SJSA1 (cell line): ENCODE measurements at places on chromosomes 5 and 9. TPM values are rescaled to one million over a fixed set of nuclear protein-coding genes. Genes with fewer than 3 reads are reported as not detected.

- H3K36me3 ChIP-seq = peaks cover 17% of the 10 kb centered on the region
- no peaks in the 10 kb centered on the region for H3K4me1 ChIP-seq
- no peaks in the 10 kb centered on the region for H3K27me3 ChIP-seq
These were observed 39.4 kb downstream of the SUSD1 start for GRCh38 chr9:112135706-112136105.

- peaks cover 10% of the 10 kb centered on the region for H3K4me1 ChIP-seq
- no peak overlapping the region for H3K27ac ChIP-seq
- no peaks in the 10 kb centered on the region for H3K36me3 ChIP-seq
- H3K27me3 ChIP-seq = no peaks in the 10 kb centered on the region
- no peak for DNase-seq
These were observed 19.2 kb downstream of the BHMT start for GRCh38 chr5:79130781-79131180.

DNA sequence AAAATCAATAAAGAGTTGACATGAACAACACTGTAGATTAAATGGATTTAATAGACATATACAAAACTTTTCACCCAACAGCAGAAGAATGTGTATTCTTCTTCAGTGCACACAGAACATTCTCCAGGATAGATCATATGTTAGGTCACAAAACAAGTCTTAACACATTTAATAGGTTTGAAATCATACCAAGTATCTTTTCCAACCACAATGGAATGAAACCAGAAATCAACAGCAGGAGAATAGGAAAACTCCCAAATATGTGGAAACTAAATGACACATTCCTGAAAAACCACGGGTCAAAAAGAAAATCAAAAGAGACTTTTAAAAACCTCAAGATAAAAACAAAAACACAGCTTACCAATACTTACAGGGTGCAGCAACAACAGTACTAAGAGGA is 790.1 kb upstream of the ZNF608 start:
- no peak for DNase-seq
- H3K4me1 ChIP-seq = peaks cover 9% of the 10 kb centered on the region
- H3K36me3 ChIP-seq = no peaks in the 10 kb centered on the region
- H3K4me3 ChIP-seq = no peak overlapping the region

DNA sequence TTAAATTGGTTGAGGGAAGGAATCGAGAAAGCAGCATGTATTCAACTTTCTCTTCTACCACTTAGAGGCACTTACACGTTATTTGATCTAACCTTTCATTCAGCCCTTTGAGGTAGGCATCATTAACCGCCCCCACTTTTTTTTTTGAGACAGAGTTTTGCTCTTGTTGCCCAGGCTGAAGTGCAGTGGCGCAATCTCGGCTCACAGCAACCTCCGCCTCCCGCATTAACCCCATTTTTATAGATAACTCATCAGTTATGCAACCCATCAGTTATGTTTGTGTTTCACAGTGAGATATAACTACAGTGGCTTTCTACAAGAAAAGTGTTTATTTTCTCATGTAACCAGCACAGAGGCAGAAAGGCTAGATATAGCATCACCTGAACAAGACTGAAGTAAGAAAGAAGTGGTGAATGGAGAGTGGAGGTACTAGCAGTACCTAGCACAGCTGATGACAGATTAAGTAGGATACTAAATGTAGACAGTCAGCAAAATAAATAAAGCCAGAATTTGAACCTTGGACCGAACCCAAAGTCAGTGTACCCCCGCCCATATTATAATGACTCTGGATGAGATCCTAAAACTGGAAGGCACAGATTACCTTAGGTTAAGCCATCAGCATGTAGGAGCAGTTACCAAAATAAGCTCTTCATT is 91.2 kb downstream of the PJA2 start:
- H3K4me1 ChIP-seq = no peaks in the 10 kb centered on the region
- no peaks in the 10 kb centered on the region for H3K36me3 ChIP-seq
- DNase-seq = no peak
- no peaks in the 10 kb centered on the region for H3K27me3 ChIP-seq

DNA sequence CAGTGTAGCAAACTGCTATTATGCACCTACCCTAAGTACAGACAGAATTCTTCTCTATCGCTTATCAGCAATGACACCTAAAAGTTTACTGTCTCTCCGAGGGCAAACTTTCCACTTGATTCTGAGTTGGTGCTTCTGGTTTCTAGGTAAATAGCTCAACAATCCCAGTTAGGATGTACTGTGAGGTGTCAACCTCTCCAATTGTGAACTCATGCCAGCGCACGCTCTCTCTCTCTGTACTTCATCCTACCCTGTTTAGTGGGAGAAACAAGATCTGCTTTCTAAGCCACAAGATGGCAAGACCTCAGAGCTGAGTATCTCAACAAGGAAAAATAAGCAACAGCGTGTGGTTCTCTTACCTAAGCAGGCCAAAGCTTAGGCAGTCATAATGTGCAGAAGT is 335.3 kb downstream of the SLIT3 start:
- H3K27ac ChIP-seq = no peak overlapping the region
- peaks cover 21% of the 10 kb centered on the region for H3K4me1 ChIP-seq
- no peak for DNase-seq
- no peaks in the 10 kb centered on the region for H3K36me3 ChIP-seq
- no peaks in the 10 kb centered on the region for H3K27me3 ChIP-seq

- H3K27ac ChIP-seq = no peak overlapping the region
- H3K4me1 ChIP-seq = peaks cover 6% of the 10 kb centered on the region
- no peaks in the 10 kb centered on the region for H3K36me3 ChIP-seq
- H3K4me3 ChIP-seq = no peak overlapping the region
- DNase-seq = no peak
These were observed 5.3 kb upstream of the TJP2 start for GRCh38 chr9:69168709-69169217.

DNA sequence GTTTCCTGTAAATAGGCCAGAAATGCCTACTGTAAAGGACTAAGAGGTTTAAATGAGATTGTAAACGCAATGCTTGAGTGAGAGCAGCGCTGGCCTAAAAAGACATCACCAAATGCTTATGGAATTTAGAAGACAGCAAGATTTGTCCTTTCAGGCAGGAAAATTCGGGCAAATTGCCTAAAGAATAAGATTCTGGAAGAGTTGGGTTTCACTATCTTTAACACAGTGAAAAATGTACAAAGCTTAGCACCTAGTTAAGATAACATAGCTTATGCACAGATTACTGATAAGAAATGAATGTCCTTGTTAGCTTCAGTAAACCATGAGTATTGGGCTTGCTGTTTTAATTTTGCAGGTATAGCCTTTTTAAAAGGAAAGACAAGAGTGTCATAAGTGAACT is 4.7 kb downstream of the FKBP15 start:
- peaks cover 26% of the 10 kb centered on the region for H3K36me3 ChIP-seq
- H3K27ac ChIP-seq = no peak overlapping the region
- peaks cover 15% of the 10 kb centered on the region for H3K4me1 ChIP-seq

DNA sequence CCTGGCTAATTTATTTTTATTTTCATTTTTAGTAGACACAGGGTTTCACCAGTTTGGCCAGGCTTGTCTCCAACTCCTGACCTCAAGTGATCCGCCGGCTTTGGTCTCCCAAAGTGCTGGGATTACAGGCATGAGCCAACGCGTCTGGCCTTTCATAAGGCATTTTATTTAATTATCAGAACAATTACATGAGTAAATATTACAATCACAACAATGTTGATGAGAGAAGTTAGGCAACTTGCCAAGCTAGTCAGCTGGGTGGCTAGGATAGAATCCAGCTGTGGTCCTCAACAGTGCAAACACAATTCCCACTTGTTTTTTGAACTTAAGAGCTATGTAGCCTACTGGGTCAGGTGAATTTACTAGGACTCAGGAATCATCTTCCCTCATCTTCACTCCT is 22.0 kb downstream of the C9orf57 start:
- DNase-seq = no peak
- H3K36me3 ChIP-seq = no peaks in the 10 kb centered on the region
- no peak overlapping the region for H3K4me3 ChIP-seq
- no peaks in the 10 kb centered on the region for H3K4me1 ChIP-seq
- no peak overlapping the region for H3K27ac ChIP-seq

DNA sequence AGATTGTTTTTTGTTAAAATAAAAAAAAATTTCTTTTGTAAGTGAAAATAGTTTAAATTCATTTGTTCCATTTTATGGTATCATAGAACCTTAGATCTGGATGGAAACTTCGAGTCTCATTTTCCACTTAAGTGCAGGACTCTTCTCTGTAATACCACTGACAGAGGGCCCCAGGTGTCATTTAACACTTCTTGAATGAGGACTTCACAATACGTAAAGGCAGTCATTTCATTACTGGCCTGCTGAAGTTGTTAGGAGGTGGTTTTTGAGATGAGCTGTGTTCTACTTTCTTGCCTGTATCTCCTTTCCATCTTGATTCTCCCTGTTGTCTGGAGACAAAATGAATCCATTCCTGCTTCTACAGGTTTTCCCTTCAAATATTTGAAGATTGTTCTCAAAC is 455.3 kb downstream of the DMRT2 start:
- no peaks in the 10 kb centered on the region for H3K4me1 ChIP-seq
- H3K4me3 ChIP-seq = no peak overlapping the region
- H3K27me3 ChIP-seq = no peaks in the 10 kb centered on the region
- DNase-seq = no peak
- H3K36me3 ChIP-seq = no peaks in the 10 kb centered on the region

DNA sequence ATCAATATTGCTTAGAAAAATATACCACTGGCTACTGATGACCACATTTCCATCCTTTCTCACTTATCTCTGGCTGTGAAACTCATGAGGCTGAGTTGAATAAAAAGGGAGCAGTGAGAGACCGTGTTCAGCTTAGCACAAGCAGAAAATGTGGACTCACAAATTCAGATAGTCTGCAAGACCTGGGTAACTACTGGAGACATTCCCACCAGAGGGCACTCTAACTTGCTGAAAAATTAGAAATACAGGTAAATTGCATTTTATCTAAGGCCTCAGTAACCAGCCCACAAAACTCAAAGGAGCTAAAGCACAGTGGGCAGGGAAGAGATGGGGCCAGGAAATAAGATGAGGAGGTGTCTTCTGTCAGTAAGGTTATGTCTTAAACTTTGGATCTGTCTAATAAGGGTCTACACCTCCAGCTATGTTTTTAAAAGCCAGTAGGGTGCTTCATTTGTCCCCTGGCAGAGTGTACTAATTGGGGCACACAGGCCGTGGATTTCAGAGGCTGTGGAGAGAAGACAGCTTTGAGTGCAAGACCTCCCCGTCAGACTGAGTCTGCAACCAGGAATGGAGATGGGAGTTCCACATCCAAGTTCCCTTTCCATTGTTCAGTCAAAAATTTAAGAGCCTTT is 8.7 kb upstream of the NDUFB6 start:
- no peaks in the 10 kb centered on the region for H3K27me3 ChIP-seq
- H3K4me3 ChIP-seq = no peak overlapping the region
- no peak overlapping the region for H3K27ac ChIP-seq
- no peaks in the 10 kb centered on the region for H3K36me3 ChIP-seq
- no peaks in the 10 kb centered on the region for H3K4me1 ChIP-seq
- DNase-seq = no peak

- DNase-seq = no peak
- H3K27me3 ChIP-seq = no peaks in the 10 kb centered on the region
- no peak overlapping the region for H3K27ac ChIP-seq
- no peaks in the 10 kb centered on the region for H3K36me3 ChIP-seq
These were observed 228.8 kb downstream of the SNX18 start for GRCh38 chr5:54746346-54746745.

- no peaks in the 10 kb centered on the region for H3K36me3 ChIP-seq
- H3K27ac ChIP-seq = no peak overlapping the region
- DNase-seq = no peak
These were observed 4.8 kb upstream of the GFI1B start for GRCh38 chr9:132973713-132974112.

Gene APBA1
- total RNA-seq = 4.5 and 11.0 TPM in 2 replicates

Gene FOXD4L5
- total RNA-seq = not detected in 2 replicates

Gene PAX5
- 0.09 TPM in 1 of 2 replicates, not detected in the other for total RNA-seq

Gene CACNA1B
- total RNA-seq = 0.03 TPM in 1 of 2 replicates, not detected in the other

Gene LCN12
- total RNA-seq = not detected in 2 replicates

Gene TMEM161B
- total RNA-seq = 13.5 and 15.2 TPM in 2 replicates

Gene PDE6A
- 0.05 TPM in 1 of 2 replicates, not detected in the other for total RNA-seq

Gene PRR16
- total RNA-seq = 10.3 and 16.0 TPM in 2 replicates
